ENCODE measurements at places on chromosomes 4 and X. TPM values are rescaled to one million over a fixed set of nuclear protein-coding genes. Genes with fewer than 3 reads are reported as not detected.
A peak's percentile ranks its signal among the peaks of the same experiment; 100 is the strongest.

GRCh38 chrX:47232803-47233332 lies at the start of gene USP11:
Gene USP11, plus strand, starts transcription at chrX:47233009. Its CDS starts 35 bp downstream, at chrX:47233044.
- DNase-seq: peak; percentile 50
- peak within 1 kb of the TSS; percentile 83 for H3K4me3 ChIP-seq
- peaks cover 20% of the 10 kb centered on the region for H3K36me3 ChIP-seq
- H3K27ac ChIP-seq: peak within 1 kb of the TSS; percentile 100
- no peaks in the 10 kb centered on the region for H3K27me3 ChIP-seq

- DNase-seq: peak; percentile 67
- H3K4me1 ChIP-seq: peaks cover 19% of the 10 kb centered on the region
- peak overlapping the region; percentile 86 for H3K27ac ChIP-seq
- H3K4me3 ChIP-seq: no peak overlapping the region
- no peaks in the 10 kb centered on the region for H3K27me3 ChIP-seq
These were observed 20.6 kb downstream of the ZDHHC9 start for GRCh38 chrX:129823115-129823514.

GRCh38 chrX:130952266-130953043 lies 49.4 kb upstream of the ENOX2 start:
- H3K27ac ChIP-seq: no peak overlapping the region
- DNase-seq: no peak
- H3K36me3 ChIP-seq: no peaks in the 10 kb centered on the region
- H3K4me1 ChIP-seq: no peaks in the 10 kb centered on the region
- H3K27me3 ChIP-seq: peaks cover 10% of the 10 kb centered on the region

GRCh38 chr4:8786166-8786565 lies 85.5 kb downstream of the HMX1 start:
- no peaks in the 10 kb centered on the region for H3K27me3 ChIP-seq
- H3K4me1 ChIP-seq: no peaks in the 10 kb centered on the region
- no peak overlapping the region for H3K4me3 ChIP-seq
- no peaks in the 10 kb centered on the region for H3K36me3 ChIP-seq

DNA sequence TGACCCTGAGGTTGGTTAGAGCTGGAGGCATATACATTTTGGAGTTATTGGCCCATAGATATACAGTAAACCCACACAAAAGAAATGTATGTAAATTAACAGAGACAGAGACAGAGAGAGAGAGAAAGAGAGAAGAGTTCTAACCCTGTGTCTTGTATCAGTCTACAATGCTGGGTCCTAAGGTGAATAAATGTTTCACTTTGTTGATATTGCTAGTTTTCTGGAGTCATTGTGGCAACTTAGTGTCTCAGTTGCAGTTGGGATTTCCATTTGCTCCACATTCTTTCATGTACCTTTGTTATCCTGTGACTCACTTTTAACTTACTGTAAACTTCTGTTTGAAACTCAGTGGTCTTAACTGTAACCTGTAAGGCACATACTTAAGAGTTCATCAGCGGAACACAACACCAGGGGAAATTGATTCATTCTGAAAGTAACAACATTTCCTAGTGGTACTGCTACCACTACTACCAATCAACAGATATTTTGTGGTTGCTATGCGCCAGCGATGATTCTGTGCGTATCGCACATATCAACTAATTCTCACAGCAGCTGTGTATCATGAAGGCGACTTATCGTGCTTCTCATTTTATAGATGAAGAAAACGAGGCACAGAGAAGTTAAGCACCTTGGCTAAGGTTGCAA lies 38.5 kb upstream of the ETDA start:
- H3K36me3 ChIP-seq: no peaks in the 10 kb centered on the region
- H3K4me3 ChIP-seq: no peak overlapping the region
- H3K4me1 ChIP-seq: peaks cover 17% of the 10 kb centered on the region
- peaks cover 3% of the 10 kb centered on the region for H3K27me3 ChIP-seq
- H3K27ac ChIP-seq: no peak overlapping the region

- H3K4me3 ChIP-seq: no peak overlapping the region
- no peaks in the 10 kb centered on the region for H3K4me1 ChIP-seq
- no peak overlapping the region for H3K27ac ChIP-seq
- no peaks in the 10 kb centered on the region for H3K36me3 ChIP-seq
These were observed 30.1 kb downstream of the TEX13A start for GRCh38 chrX:105190252-105190853.

DNA sequence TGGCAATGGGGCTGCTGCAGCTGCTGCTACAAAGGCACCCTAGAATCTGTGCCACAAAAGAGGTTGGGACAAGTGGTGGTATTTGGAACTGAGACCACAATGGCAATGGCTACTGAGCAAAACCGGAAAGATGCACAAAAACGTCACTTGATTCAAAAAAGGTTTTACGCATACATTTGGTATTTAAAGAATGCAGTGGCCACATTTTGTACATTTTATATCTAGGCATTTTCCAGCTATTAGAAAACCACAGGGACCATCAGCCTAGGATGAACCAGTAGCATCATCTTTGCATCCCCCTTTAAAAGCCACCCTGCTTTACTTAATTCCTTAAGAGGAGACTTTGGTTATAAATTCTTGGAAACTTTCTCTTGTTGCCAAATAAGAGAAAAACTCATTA lies 104.8 kb upstream of the CXCL13 start:
- H3K27ac ChIP-seq: no peak overlapping the region
- H3K4me1 ChIP-seq: no peaks in the 10 kb centered on the region
- H3K36me3 ChIP-seq: no peaks in the 10 kb centered on the region
- DNase-seq: no peak
- H3K27me3 ChIP-seq: peaks cover 3% of the 10 kb centered on the region

- H3K4me1 ChIP-seq: no peaks in the 10 kb centered on the region
- DNase-seq: no peak
- no peaks in the 10 kb centered on the region for H3K36me3 ChIP-seq
These were observed 206.0 kb upstream of the SLC7A11 start for GRCh38 chr4:138448169-138448568.

GRCh38 chr4:48051078-48051477 lies 34.5 kb downstream of the NIPAL1 start:
- DNase-seq: no peak
- no peaks in the 10 kb centered on the region for H3K36me3 ChIP-seq
- peaks cover 35% of the 10 kb centered on the region for H3K27me3 ChIP-seq
- H3K27ac ChIP-seq: no peak overlapping the region
- peaks cover 23% of the 10 kb centered on the region for H3K4me1 ChIP-seq

DNA sequence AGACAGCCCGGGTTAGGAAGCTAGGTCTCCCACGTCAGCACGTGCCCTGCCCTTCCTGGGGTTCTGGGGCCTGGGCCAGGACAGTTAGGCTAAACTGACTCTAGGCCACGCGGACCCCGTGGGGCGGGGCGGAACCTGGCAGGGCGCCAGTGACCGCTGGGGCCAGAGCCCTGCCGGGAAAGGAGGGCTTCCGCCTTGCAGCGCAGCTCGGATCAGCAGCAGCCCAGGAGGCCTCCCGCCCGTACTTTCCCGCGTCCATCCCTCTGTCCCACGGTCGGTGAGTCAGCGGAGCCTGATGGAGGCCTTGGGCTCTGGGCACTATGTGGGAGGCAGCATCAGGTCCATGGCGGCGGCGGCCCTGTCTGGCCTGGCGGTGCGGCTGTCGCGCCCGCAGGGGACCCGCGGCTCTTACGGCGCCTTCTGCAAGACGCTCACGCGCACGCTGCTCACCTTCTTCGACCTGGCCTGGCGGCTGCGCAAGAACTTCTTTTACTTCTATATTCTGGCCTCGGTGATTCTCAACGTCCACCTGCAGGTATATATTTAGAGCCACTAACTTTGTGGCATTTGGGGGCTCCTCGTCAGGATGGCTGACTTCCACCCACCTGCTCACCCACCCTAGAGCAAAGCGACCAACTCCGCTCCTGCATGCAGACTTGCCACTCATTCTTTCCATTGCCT lies at the start of gene SMIM10:
Gene SMIM10 (plus strand): TSS at position 191 of the 681 bp plus-strand sequence. CDS start 105 bp downstream, at position 296.
- peaks cover 17% of the 10 kb centered on the region for H3K4me1 ChIP-seq
- DNase-seq: peak; percentile 6
- peaks cover 21% of the 10 kb centered on the region for H3K27me3 ChIP-seq
- H3K4me3 ChIP-seq: peak within 1 kb of the TSS; percentile 62

DNA sequence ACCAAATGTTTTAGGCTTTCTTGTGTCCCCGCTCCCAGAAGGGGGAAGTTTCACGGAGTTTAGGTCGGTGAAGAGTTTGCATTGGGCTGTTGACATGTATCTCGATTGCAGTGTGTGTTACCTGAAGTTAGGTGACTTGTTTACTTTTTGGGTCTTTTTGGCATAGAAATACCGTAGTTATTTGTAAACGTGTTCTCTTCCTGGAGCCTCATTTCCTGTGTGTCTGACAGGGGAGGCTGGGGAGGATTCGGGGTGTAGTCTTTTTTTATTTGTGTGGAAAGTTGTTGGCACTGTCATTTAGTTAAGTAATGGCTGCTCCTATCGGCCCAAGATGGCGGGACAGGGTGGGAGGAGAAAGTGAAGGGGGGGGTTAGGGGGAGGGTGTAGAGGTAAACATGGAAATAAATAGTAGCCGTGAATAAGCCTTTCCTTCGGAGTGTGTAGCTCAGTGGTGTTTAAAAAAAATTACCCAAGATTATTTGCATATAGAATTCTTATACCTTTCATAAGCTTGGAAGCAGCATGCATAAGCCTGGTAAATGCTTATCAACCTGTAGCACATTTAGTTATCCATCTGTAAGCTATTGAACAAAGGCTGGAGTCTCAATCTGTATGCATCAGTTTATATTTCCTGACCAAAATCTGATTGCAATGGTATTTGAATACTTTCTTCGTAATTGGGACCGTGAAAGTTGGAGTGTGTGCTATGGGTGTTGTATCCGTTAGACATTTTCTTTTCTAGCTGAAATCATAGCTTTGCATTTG lies 1.6 kb downstream of the KDM6A start:
- H3K4me1 ChIP-seq: peaks cover 14% of the 10 kb centered on the region
- peaks cover 5% of the 10 kb centered on the region for H3K36me3 ChIP-seq
- peak overlapping the region; percentile 98 for H3K27ac ChIP-seq
- no peaks in the 10 kb centered on the region for H3K27me3 ChIP-seq

DNA sequence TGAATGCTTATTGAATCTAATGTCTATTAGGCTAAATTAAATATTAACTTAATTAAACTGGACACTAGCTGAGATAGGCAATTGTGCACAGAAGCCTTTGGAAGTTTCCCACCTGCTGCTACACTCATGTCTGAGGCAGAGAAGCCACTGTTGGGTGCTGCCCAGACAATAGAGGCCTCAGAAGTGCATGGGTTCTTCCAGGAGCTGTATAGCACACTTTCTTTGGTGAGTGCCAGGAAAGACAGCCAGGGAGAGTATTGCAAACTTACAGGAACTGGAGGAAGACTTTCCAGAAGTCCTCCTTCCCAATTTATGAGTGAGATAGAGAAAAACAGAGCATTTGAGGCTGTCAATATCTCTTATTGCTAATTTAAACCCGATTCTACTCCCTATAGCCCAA lies 89.9 kb downstream of the GPAT3 start:
- no peak overlapping the region for H3K27ac ChIP-seq
- H3K27me3 ChIP-seq: peaks cover 15% of the 10 kb centered on the region
- no peak overlapping the region for H3K4me3 ChIP-seq
- H3K36me3 ChIP-seq: peaks cover 2% of the 10 kb centered on the region
- peaks cover 2% of the 10 kb centered on the region for H3K4me1 ChIP-seq
- no peak for DNase-seq

DNA sequence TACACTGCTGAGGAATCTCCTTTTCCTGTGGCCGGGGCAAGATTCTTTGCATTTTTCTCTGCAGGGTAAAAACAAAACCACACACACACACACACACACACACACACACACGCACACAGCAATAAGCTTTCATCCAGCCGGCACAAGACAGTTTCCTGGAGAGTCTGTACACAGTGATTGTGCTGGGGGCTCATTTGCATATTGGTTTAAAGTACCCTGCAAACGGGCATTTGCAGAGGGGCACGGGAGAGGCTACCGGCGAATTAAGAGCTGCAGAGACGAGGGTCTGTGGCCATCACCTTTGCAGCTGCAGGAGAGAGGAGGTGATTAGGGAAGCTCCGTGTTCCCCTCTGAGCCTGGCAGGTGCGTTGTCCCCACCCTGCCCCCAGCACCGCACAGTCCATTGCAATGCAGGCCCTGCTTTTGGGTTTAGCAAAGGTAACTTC lies 219.9 kb downstream of the SHOX start:
- H3K36me3 ChIP-seq: no peaks in the 10 kb centered on the region
- H3K27ac ChIP-seq: no peak overlapping the region
- no peak overlapping the region for H3K4me3 ChIP-seq

GRCh38 chr4:24816797-24817196 lies 21.4 kb downstream of the SOD3 start:
- no peaks in the 10 kb centered on the region for H3K36me3 ChIP-seq
- no peak for DNase-seq
- no peak overlapping the region for H3K27ac ChIP-seq
- H3K4me1 ChIP-seq: no peaks in the 10 kb centered on the region
- H3K27me3 ChIP-seq: peaks cover 7% of the 10 kb centered on the region

DNA sequence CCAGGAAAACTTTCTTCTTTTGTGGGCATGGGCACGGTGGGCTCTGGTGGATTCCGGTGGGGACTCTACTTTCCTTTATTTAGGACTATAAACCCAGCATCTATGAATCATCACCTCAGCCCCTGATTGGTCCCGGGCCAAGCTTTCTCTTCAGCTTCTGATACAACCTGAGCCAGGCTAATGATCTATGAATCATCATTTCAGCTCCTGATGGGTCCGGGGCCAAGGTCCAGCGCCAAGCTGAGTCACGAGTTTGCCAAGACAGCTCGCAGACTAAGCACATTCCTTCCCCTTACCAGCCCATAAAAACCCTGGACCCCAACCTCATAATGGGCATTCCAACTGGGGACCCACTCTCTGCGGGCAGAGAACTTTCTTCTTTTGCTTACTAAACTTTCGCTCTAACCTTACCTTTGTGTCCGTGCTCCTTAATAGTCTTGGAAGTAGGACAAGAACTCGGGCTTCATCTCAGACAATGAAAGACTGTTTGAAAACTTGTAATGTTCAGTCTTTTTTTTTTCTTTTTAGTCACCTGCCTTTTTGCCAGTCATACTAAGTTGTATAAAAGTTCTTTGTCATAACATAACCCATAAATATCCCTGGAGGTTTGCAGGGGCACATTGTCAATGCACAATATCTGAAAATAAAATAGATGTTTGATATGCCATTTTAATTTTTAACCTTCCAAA lies 904.9 kb upstream of the EPHA5 start:
- DNase-seq: no peak
- no peaks in the 10 kb centered on the region for H3K4me1 ChIP-seq
- no peaks in the 10 kb centered on the region for H3K36me3 ChIP-seq
- H3K4me3 ChIP-seq: no peak overlapping the region
- H3K27ac ChIP-seq: no peak overlapping the region

DNA sequence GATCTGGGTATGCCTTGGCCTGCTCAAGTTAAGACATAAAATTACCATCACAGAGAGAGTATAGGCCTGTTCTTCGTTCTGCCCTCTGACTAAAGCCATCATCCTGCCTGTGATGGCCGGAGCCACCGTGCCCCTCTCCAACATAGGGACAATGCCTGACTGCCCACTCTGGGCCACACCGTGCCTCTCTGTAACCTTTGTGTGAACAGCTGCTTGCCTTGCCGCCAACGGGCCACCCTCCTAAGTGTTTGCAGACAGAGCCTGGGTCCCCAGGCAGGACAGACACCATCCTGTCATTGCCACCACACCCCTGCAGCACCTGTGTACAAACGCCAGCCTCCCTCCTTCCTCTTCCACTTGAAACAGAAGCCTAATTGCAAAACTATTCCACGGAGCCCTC lies 298.7 kb upstream of the TENM3 start:
- no peaks in the 10 kb centered on the region for H3K36me3 ChIP-seq
- DNase-seq: no peak
- H3K27me3 ChIP-seq: no peaks in the 10 kb centered on the region
- no peak overlapping the region for H3K27ac ChIP-seq
- H3K4me3 ChIP-seq: no peak overlapping the region

Gene SCML2
- total RNA-seq: 2.4 TPM

Gene KLB
- not detected for total RNA-seq

Gene CDX4
- not detected for total RNA-seq

Gene FAM114A1
- 0.31 TPM for total RNA-seq

Gene CRMP1
- total RNA-seq: 0.15 TPM

Gene GC
- total RNA-seq: not detected

Gene ARX
- not detected for total RNA-seq

Gene SUPT20HL2
- total RNA-seq: not detected

Gene SASH3
- total RNA-seq: 264 TPM
